Stimulated activated CD4-positive, alpha-beta T cell treated with anti-CD3 and anti-CD28 coated beads, Interleukin-15, amount 100 ng/mL, for 48 hours (primary cell): ENCODE measurements at places on chromosomes 12 and 14.

GRCh38 chr14:33457021-33457420 is 493.9 kb downstream of the EGLN3 start:
- DNase-seq, result no peak

DNA sequence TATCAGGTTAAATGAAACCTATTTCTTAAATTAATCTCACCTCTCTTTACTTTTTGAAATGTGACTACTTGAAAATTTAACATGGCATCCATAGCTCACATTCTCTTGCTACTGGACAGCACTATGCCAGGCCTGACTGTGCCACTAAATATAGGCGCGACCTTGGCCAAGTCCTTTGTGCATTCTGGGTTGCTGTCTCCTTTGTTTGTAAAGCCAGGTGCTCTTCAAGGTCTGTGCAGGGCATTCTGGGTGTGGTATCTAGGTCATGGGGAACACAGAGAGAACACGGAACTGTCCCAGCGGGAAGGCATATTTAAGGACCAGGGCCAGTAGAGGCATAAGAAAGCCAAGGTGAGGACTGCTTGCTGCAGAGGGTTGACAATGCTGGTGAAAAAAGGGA is 121.2 kb downstream of the ZNF664 start:
- no peak for DNase-seq

DNA sequence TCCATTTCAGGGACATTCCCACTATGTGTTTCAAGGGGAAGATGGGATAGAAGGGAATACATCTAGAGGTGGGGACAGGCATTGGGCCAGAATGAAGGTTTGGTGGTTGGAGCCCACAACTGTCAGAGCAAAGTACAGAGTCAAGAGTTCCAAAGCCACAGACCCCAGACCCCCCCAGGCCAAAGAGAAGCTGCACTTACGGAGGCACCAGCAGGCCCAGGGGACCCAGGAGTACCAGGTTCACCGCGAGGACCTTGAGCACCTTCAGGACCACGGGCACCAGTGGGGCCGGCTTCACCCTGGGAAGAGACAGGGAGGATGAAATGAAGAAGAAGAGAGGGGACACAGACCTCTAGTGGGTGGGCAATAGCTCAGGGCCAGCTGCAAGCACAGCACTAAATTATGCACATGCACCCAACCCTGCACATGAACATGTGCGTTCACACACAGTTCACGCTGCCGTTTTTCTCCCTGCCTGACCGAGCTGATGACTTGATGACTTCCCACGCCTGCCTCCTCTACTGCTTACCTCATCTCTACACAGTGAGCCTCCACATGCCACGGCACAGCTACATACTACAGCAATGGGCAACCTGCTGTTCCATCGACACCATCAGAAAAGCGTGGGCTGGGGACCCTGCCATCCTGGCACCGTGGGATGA is 16.7 kb downstream of the COL2A1 start:
- no peak for DNase-seq

DNA sequence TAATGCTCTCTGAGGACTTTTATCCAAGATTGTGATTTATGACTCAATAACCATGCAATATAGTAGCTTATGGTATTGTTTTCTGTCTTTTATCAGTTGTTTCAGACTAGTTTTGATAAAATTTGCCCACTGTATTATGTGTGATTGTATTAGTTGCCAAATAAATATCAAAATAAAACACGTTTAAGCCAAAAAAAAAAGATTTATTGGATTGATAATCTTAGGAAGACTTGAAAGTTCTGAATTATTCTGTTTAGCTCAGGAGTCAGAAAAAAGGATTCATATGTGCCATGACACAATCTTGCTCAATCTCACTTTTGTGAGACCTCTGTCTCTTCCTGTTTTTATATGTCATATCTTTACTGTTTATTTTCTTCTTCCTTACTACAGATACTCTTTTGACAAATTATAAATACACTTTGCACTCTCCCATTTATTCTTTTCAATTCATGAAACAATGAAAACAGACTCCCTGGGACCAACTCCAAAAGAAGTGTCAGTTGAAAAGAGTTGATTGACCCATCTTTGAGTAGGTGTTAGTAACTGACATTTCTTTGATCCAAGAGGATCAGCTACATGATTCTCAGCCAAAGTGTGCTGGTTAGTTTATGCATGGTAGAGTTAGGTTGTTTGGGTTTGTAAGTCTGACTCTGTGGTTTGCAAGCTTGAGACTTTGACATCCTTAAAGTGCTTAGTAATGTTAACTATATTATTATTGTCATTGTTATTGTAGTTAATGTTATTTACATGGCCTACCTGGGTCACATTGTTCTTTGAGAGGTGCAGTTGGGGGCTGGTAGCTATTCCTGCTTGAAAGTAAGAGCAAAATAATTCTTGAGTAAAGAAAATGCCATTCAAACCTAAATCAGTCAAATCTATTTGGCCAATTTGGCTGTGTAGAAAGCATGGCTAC is 2.5 kb downstream of the OR6C76 start:
- DNase-seq, result no peak

GRCh38 chr12:53806721-53807120 is 54.9 kb upstream of the CISTR start:
- DNase-seq, result no peak

- peak; percentile 38 for DNase-seq
Measured at GRCh38 chr14:24036169-24036962, 15.4 kb upstream of the CARMIL3 start.

DNA sequence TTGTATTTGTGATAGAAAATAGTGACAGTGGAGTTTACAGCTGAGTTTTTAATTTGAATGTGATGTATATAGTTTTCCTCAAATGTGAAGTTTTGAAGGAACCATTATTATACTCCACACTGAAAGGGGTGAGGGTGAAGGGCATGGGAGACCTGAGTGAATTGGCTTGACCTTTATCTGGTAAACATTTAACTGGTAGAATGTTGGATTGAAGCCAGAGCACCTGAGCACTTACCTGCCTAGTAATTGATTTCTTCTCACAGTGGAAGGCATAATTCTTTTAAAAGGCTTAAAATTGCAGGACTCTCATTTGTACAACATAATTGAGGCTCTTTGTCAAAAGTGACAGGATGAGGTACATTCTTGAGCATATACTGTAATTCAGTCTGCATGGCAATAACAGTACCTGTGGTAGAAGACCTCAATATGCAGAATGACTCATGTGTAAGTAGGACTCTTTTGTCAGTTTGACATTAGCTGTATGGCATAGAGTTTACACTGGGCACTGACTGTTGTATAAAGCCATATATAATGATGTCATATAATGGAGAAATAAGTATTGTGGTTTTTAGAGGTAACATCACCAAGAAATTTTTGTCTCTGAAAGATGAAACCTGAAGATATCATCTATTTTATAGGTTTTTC is 309.6 kb downstream of the TMTC2 start:
- DNase-seq, result no peak

DNA sequence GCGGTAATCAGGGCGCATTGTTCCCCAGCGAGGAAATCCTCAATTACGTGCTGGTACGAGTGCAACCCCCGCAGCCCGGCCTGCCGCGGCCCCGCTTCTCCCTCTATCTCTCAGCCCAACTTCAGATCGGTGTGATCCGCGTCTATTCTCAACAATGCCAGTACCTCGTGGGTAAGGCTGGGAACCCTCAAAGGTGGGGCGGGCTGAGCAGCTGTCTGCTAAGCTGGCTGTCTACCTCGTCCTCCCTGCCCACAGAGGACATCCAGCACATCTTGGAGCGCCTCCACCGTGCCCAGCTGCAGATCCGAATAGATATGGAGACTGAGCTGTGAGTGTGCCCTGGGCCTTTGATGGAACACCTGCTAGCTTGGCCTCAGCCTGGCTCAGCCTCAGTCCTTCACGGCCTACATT is 996 bp downstream of the REC8 start:
- no peak for DNase-seq

GRCh38 chr14:104971447-104972240 is 6.5 kb downstream of the AHNAK2 start:
- DNase-seq, result no peak

DNA sequence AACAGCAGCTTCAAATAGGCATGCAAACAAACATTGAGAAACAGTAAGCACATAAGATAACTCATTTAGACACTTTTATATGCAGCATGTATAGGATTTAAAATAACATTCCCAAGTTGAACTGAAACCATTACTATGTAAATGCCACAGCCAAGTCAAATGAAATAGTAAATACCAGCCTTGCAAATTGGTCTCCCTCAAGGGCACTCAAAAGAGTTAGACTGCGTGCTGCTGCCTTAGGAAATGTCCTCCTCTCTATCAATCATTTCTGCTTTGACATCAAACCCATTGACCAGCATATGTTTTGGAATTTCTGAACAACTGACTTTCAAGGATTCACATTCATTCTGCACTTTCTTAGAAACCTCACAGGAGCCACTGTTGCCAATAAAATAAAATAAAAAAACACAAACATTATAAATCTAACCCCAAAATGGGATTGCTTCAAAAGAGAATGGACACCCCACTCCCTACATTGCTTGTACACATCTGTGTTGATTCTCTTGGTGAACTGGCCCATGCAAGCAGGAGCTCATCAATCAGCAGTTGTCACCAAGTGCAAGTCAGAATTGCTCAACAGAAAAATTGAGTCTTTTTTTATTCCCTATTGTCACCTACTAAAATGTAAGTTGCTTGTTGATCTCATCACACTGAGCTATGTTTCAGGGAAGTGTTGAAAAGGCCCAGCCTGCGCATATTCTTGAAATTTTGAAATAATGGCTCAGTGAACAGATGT is 256.2 kb downstream of the DAD1 start:
- no peak for DNase-seq
